ENCODE measurements at places on chromosomes 6 and 20. TPM values are rescaled to one million over a fixed set of nuclear protein-coding genes. Genes with fewer than 3 reads are reported as not detected.

Gene ZNF311
- 7.9 TPM for polyA plus RNA-seq

Gene CEP162
- polyA plus RNA-seq, result 29.2 TPM

Gene APOBEC2
- polyA plus RNA-seq, result 0.37 TPM

Gene VGLL2
- not detected for polyA plus RNA-seq

Gene SLC13A3
- 19.3 TPM for polyA plus RNA-seq

GRCh38 chr20:10438217-10438616 is 3.1 kb downstream of the SLX4IP start:
- no peak for DNase-seq

GRCh38 chr20:63166193-63167020 is 49.5 kb downstream of the YTHDF1 start:
- no peak for DNase-seq

GRCh38 chr20:39290575-39290974 is 328.4 kb downstream of the DHX35 start:
- no peak for DNase-seq

- no peak for DNase-seq
Observed at GRCh38 chr6:6596529-6597328, 8.2 kb downstream of the LY86 start.

DNA sequence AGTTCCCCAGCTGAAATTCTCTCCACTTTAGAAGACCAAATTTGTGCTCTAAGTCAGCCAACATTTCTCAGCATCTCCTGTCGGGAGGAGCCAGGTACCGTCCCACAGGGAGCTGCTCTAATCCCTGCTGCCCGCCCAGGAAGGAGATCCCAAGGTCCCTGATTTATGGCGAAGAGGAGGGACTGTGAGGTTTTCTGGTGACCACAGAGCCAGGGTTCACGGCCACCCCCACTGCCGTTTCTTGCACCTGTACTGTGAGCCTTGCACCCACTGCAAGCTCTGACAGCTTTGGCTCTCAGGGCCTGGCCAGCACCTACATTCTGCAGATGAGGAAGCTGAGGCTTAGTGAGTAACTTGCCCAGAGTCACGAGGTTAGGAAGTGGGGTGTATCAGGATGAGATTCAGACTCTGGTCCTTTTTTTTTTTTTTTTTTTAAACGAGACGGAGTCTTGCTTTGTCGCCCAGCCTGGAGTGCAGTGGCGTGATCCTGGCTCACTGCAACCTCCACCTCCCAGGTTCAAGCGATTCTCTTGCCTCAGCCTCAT is 34.9 kb downstream of the FOXC1 start:
- DNase-seq, result no peak

DNA sequence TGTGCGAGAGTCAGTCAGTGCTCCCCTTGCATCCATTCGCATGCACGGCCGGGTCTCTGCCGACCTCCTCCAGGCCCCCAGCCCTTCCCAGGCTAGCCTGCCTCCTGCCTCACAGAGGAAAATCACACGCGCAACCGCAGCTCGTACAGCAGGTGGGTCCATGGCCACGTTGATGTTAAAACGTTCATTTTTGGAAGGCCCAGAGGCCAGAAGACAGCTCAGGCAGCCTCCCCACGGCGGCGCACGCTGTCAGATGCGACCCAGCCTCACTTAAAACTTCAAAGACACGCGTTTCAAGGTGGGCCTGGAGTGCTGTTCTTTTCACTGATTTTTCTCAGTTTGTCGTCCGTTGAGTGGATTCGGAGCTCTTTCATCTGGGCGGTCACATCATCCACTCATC is 276.5 kb downstream of the SMOC2 start:
- DNase-seq, result no peak

DNA sequence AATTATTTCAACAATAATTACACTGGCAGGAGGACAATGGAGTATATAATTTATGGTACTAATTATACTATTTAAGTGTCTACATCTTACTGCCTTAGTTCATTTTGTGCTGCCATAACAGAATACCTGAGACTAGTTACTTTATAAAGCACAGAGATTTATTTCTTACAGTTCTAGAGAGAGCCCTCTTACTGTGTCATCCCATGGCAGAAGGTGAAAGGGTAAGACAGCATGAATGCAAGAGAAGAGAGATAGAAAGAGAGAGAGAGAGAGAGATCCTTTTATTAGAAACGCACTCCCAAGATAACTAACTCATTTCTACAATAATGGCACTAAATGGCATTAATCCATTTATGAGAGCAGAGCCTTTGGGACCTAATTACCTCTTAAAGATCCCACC is 314.7 kb downstream of the EPM2A start:
- DNase-seq, result no peak
